ENCODE measurements at places on chromosomes 5 and 9. TPM values are rescaled to one million over a fixed set of nuclear protein-coding genes. Genes with fewer than 3 reads are reported as not detected.

GRCh38 chr9:121888438-121888775, 204.7 kb downstream of the TTLL11 start:
- H3K4me3 ChIP-seq, result no peak overlapping the region
- H3K36me3 ChIP-seq, result no peaks in the 10 kb centered on the region
- no peaks in the 10 kb centered on the region for H3K27me3 ChIP-seq
- no peak overlapping the region for H3K27ac ChIP-seq

- H3K4me3 ChIP-seq, result no peak overlapping the region
- DNase-seq, result no peak
- H3K27me3 ChIP-seq, result no peaks in the 10 kb centered on the region
- H3K36me3 ChIP-seq, result no peaks in the 10 kb centered on the region
Observed at GRCh38 chr5:52925001-52925400, 64.2 kb upstream of the ITGA2 start.

The PCDHGA8 gene
- total RNA-seq, result not detected

DNA sequence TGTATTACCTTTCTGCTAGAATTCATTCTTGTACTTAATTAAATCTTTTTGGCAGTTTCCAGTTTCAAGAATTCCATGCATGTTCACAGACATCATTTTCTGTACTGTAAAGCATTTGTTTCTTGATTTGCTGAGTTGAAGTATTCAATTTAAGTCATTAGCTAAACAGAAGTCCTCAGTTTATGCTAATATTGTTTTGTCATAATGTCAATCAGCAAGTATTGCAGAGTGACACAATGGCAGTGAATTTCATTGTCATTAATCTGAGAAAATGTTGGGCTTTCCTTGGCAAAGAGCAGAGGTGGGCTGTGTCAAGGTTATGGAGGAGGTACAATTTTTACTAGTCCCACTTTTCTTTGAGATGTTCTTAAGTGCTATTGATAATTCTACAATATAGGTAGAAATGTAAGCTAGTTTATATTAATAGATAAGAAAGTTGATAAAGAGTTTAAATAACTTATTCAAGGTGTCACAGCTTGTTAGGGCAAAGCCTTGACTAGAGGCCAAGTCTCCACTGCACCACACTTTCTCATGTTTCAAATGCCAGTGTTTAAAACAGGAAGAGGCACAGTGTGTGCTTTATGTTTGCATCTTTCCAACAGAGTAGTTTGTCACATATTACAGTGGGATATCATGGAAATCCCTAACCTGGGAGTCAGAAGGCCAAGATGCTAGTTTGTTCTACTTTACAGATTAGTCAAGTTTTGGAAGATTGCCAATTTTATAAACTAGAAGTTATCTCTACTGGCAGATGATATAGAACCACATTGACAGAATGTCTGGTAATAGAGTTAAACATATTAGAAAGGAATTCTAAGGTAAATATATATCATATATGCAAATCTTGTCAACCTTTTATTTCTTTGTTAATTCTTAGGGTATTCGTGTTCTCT, 56.3 kb downstream of the SLF1 start:
- H3K4me1 ChIP-seq, result no peaks in the 10 kb centered on the region
- H3K36me3 ChIP-seq, result peaks cover 7% of the 10 kb centered on the region

- peaks cover 16% of the 10 kb centered on the region for H3K4me1 ChIP-seq
- no peak overlapping the region for H3K27ac ChIP-seq
- H3K27me3 ChIP-seq, result peaks cover 46% of the 10 kb centered on the region
- no peak for DNase-seq
- H3K36me3 ChIP-seq, result no peaks in the 10 kb centered on the region
Observed at GRCh38 chr5:77957516-77957915, 181.4 kb upstream of the TBCA start.

- no peaks in the 10 kb centered on the region for H3K36me3 ChIP-seq
- H3K27ac ChIP-seq, result no peak overlapping the region
- H3K4me1 ChIP-seq, result peaks cover 3% of the 10 kb centered on the region
- no peak overlapping the region for H3K4me3 ChIP-seq
- DNase-seq, result no peak
Observed at GRCh38 chr5:129899454-129899853, 4.8 kb upstream of the CHSY3 start.

Measured in activated CD8-positive, alpha-beta T cell treated with anti-CD3 and anti-CD28 coated beads for 36 hours (primary cell).